Fibroblast of lung (primary cell): ENCODE measurements at places on chromosomes 1 and 21. TPM values are rescaled to one million over a fixed set of nuclear protein-coding genes. Genes with fewer than 3 reads are reported as not detected.

The CFHR5 gene
- total RNA-seq, result not detected in 2 replicates

The UBAP2L gene
- 37.5 and 51.9 TPM in 2 replicates for total RNA-seq

DNA sequence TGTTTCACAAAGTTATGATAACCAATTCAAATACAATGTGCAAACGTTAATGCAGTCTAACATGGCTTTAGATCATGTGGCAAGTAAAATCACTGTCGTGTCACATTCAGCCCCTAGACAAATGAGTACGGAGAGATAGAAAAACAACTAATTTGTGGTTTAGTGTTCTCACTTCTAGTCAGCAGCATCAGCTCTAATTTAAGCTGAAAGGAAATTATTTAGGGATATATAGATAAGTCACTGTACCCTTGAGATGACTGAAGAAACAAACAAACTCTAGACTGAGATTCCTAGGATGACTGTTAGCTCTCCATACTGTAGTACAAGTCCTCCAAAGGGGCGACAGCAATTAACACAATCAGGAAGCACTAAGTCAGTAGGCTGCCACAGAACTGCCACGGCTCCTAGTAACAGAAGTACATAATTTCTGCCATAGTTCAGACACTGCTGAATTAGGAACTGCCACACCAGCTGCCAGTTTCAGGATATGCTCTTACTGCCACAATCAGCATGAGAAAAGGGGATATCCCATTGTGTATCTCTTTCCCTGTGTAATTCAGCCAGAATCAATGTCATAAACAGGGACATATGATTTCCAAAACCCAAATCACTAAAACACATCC lies 150.4 kb upstream of the NEGR1 start:
- no peak for DNase-seq
- no peaks in the 10 kb centered on the region for H3K4me1 ChIP-seq
- no peak overlapping the region for H3K27ac ChIP-seq
- H3K27me3 ChIP-seq, result no peaks in the 10 kb centered on the region
- H3K36me3 ChIP-seq, result no peaks in the 10 kb centered on the region
- H3K4me3 ChIP-seq, result no peak overlapping the region

- no peak overlapping the region for H3K4me3 ChIP-seq
- no peaks in the 10 kb centered on the region for H3K36me3 ChIP-seq
Observed at GRCh38 chr1:186511761-186512637, 51.1 kb upstream of the PDC start.

DNA sequence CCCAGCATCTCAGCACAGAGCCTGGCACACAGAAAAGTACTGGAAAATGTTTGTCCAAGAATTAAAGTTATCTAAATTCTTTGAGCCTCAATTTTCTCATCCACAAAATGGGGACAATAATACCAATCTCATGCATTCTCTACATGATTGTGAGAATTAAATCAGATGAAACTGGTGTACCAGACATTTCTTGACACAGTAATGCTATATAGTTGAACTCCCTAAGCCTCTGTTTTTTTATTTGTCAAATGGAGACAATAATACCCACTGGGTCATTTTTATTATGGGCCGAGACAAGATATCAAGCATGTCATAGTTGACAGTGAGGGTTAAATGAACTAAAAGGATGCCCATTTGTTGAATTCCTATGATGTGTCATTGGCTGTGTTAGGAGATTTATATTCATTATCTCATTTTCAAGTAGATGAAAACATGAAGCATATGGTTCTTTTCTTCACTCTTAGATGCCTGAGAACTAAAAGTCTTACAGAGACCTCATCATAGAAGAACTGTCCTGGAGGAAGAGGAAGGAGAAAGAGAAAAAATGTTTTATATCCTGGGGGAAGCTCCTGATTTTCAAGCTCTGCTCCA lies 17.5 kb upstream of the OTUD3 start:
- H3K27ac ChIP-seq, result no peak overlapping the region
- H3K4me1 ChIP-seq, result peaks cover 4% of the 10 kb centered on the region
- no peak overlapping the region for H3K4me3 ChIP-seq
- no peaks in the 10 kb centered on the region for H3K36me3 ChIP-seq
- DNase-seq, result no peak
- H3K27me3 ChIP-seq, result no peaks in the 10 kb centered on the region

- no peaks in the 10 kb centered on the region for H3K27me3 ChIP-seq
- no peak for DNase-seq
- no peaks in the 10 kb centered on the region for H3K4me1 ChIP-seq
- no peaks in the 10 kb centered on the region for H3K36me3 ChIP-seq
- no peak overlapping the region for H3K4me3 ChIP-seq
Observed at GRCh38 chr1:160539990-160540858, 17.2 kb upstream of the SLAMF6 start.

GRCh38 chr1:221998781-221999180 lies 256.9 kb upstream of the DUSP10 start:
- no peaks in the 10 kb centered on the region for H3K36me3 ChIP-seq
- H3K4me3 ChIP-seq, result no peak overlapping the region
- peaks cover 11% of the 10 kb centered on the region for H3K4me1 ChIP-seq
- H3K27ac ChIP-seq, result no peak overlapping the region
- no peaks in the 10 kb centered on the region for H3K27me3 ChIP-seq
- DNase-seq, result no peak

GRCh38 chr1:225877580-225877979 lies 4.6 kb downstream of the TMEM63A start:
- peak; percentile 35 for DNase-seq
- no peak overlapping the region for H3K27ac ChIP-seq
- no peak overlapping the region for H3K4me3 ChIP-seq
- peaks cover 12% of the 10 kb centered on the region for H3K4me1 ChIP-seq
- H3K36me3 ChIP-seq, result peaks cover 10% of the 10 kb centered on the region

GRCh38 chr1:224506141-224506814 lies 71.7 kb upstream of the WDR26 start:
- peak; percentile 46 for DNase-seq
- H3K27ac ChIP-seq, result no peak overlapping the region

DNA sequence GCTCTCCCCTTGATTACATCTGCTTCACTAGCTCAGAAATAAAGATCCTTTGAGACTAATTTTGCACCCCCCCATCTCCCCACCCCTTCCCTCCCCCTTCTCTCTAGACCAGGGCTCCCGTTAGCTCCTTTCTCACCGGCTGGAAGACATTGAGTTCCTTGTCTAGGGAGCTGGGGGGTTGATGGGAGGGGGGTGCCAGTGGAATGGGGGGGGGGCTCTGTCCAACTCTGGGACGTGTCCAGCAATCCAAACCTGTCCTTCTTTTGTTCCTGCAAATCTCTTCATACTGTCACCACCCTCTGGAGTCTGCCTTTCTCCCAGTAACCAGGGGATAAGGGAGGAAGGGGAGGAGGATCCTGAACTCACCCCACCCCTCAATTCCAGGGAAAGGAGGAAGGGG lies 61.9 kb downstream of the RHBG start:
- H3K4me1 ChIP-seq, result no peaks in the 10 kb centered on the region
- no peaks in the 10 kb centered on the region for H3K36me3 ChIP-seq
- no peak overlapping the region for H3K27ac ChIP-seq
- no peak overlapping the region for H3K4me3 ChIP-seq
- peaks cover 81% of the 10 kb centered on the region for H3K27me3 ChIP-seq
- no peak for DNase-seq

- no peak overlapping the region for H3K4me3 ChIP-seq
- DNase-seq, result peak; percentile 50
- no peaks in the 10 kb centered on the region for H3K27me3 ChIP-seq
- H3K4me1 ChIP-seq, result no peaks in the 10 kb centered on the region
Observed at GRCh38 chr1:61132645-61133334, 50.4 kb downstream of the NFIA start.
